ENCODE measurements at places on chromosomes 4 and X. TPM values are rescaled to one million over a fixed set of nuclear protein-coding genes. Genes with fewer than 3 reads are reported as not detected.

GRCh38 chr4:83209419-83209818, 75.2 kb downstream of the COQ2 start:
- DNase-seq = no peak

DNA sequence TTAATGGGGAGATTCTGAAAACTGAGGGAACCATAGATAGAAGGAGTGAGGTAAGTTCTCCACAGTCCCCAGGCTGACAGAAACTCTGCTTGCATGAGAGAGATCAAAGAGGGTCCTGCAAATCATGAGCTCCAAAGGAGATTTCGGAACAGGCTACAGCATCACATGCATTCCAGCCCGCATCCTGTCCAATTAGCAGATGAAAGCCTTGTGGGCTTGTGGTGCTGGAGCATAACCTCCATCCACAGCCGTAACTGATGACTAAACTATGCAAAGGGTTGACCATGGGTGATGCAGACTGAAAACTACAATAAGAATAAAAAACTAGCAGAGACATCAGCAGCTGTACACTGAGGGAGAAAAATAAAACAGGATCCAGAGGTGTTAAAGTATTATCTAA, 654.5 kb downstream of the TLL1 start:
- no peak for DNase-seq

Gene CTAG1A
- total RNA-seq = not detected

GRCh38 chrX:53251307-53251706, 26.3 kb upstream of the KDM5C start:
- DNase-seq = no peak

- DNase-seq = no peak
These were observed 4.8 kb upstream of the GYG2 start for GRCh38 chrX:2823795-2824386.

Gene DOK7
- not detected for total RNA-seq

DNA sequence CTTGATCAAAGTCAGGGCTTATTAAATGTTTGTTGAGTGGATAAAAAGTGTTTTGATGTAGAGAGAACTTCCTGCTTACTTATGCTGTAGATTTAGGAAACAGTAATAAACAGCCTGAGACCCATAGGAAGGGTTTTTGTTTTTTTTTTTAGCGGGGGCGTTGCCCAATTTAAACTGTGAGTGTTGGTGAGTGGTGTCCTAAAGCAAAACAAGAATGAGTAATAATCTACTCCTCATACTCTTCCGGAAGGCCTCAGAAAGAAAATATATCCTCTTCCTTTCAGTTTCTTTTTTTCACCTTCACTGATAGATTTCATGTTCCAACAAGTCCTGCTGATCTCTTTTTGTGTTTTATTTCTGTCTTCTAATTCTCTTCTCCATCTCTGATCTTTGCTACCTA, 104.4 kb upstream of the SCML1 start:
- DNase-seq = no peak

Measured in CD8-positive, alpha-beta T cell (primary cell).